HFFc6 (cell line): ENCODE measurements at places on chromosomes 3 and 15.

- no peak for DNase-seq
Measured at GRCh38 chr3:70840106-70840870, 527.9 kb upstream of the MDFIC2 start.

- no peak for DNase-seq
Measured at GRCh38 chr3:4580346-4581123, 87.4 kb downstream of the ITPR1 start.

DNA sequence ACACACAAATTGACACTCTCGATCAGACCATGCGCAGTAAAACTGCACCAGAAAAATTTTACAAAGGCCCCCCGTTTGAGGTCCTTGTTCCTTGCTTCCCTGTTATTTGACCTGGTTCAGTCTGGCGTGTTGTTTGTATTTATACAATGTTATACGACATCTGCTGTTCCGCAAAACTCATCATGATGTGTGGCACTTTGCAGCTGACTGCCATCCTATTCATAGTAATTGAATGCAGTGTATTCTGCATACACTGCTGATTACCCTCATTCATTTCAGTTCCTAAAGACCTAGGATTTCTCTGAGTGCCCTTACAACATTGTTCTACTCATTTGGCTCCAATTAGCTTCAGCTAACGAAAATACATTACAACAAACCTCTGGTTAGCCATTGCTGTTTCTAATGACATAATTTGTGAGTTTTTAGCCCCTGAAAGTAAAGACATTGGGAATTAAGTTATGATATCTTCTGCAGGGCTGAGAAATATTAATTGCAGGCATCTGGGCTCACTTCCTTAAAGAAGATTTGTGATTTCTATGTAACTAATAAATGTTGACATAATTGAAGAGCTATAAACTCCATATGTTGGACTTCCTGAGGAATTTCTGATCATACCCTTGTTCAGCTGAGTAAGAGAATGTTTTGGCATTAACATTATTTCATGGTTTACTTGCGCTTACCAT, 75.7 kb downstream of the C3orf38 start:
- DNase-seq: no peak

DNA sequence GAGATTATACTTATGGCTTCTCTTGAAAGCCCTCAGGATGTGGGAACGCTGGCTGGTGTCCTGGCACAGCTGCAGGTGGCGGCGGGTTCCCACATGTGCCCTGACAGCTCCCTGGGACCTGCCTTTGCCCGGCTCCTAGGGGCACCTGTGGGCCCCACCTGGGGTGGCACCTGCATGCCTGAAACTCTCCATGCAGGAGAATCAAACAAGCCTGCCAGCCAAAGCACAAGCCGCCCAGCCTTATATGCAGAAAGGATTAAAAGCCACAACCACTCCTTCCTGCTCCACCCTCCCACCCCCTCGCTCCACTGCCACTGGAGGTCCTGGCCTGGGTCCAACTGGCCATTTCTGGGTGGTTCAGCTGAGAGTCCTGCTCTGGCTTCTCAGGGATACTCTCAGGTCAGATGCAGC, 18.1 kb downstream of the TRPM1 start:
- no peak for DNase-seq

DNA sequence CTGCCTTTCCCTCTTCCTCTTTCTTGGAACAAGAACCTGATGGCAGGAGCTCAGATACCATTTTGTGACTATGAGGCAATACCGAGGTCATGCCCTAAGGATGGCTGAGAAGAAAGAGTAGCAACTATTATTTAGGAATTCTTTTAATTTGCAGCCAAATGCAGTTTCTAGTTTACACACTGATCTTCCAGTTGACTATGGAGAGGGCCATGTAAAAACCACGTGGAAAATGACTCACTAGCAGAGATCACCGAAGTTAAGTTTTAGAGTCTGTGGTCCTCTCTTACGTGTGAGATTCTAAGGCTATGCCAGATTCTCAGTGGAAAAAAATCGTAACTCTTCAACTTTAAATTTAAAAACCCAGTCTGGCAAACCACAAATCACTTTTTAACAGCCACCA, 7.8 kb downstream of the BNC1 start:
- no peak for DNase-seq

DNA sequence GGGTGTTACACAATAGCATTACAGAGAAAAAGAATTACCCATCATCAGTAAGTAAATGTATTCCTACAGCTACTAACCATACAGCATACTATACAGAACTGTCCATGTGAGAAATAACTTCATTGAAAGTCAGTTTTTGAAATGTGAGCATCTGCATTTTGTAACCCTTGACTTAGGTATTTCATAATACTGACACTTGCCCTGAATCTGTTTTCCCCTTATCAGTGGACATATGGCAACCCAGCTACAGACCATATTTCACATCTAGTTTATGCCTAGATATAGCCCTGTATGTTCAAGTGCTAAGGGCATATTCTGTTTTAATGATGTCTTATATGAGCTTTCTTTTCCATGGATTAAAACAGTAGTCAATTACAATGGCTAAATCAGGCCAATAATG, 297.6 kb downstream of the TBC1D5 start:
- no peak for DNase-seq

DNA sequence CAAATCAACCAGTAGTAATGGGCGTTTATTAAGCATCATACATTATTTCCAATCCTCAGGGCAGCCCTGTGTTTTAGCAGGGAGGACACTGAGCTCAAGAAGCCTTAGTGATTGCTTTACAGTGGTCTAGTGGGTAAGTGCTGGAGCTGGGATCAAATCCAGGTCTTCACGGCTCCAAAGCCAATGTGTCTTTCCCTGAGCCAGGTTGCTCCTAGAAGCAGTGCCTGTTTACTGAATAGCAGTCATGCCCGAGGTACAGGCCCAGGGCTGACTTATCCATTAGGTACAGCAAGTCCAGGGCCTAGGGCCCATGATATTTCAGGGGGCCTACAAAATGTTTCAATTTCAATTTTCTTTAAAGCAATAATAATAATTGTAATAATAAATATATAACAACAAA, 9.6 kb upstream of the SMAD6 start:
- no peak for DNase-seq

- DNase-seq: no peak
Measured at GRCh38 chr3:123411340-123412040, 37.4 kb downstream of the ADCY5 start.

DNA sequence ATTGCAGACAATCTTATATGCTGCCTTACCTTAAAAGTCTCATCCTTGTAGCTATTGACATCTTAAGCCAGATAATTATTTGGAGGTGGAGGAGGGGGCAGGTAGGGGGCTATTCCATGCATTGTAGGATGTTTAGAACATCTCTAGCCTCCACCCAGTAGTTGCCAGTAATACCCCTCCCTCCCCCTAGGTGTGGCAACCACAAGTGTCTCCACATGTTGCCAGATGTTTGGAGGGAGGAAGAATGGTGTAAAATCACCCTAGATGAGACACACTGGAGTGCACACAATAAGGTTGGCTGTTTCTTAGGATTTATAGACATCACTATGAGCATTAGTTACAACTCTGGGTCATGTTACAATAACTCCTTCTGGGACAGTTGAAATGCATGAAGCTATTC, 27.4 kb downstream of the GORASP1 start:
- DNase-seq: no peak

DNA sequence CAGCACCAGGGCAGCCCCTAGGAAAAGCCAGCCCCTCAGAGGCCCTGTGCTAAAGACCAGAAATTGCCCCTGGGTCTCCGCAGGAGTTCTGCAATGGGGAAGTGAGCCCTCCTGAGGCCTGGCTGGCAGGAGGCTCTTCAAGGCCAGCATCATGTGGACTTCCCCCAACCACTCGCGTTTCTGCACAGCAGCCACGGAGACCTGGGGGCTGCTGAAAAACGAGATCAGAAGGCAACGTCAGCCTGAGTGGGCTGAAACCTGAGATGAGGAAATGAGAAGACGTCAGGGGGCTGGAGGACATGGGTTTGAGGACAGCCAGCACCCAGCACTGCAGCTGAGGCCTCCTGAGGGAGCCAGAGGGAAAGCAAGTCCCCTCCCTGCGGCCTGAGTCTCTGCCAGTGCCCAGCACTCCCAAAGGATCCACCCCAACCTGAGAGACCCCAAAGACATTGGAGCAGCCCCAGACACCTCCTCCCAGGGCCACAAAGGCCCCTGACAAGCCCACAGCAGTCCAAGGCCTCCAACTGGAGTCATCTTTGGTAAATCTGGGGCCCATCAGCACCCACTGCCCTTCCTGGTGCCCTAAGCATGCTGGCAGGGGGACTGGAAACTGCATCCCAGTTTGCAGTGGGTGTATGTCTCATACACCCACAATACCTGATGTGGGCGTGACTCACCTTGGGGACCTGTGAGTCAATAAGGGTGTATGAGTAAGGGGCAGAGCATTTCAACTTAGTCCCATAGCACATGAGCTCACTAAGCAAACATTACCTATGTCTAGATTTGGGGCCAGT, 29.2 kb upstream of the CYP11A1 start:
- peak; percentile 81 for DNase-seq
